NCI-H2029 treated with DMSO at 0.1 percent for 48 hours (cell line): ENCODE measurements at places on chromosomes 13 and 19.
A peak's percentile ranks its signal among the peaks of the same experiment; 100 is the strongest.

DNA sequence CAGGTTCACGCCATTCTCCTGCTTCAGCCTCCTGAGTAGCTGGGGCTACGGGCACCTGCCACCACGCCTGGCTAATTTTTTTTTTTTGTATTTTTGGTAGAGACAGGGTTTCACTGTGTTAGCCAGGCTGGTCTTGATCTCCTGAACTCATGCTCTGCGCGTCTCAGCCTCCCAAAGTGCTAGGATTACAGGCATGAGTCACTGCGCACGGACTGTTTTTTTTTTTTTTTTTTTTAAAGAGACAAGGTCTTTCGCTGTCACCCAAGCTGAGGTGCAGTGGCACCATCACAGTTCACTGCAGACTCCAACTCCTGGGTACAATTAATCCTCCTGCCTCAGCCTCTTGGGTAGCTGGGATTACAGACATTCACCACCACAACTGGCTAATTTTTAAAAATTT, 8.2 kb upstream of the ADAMTS10 start:
- DNase-seq = no peak

DNA sequence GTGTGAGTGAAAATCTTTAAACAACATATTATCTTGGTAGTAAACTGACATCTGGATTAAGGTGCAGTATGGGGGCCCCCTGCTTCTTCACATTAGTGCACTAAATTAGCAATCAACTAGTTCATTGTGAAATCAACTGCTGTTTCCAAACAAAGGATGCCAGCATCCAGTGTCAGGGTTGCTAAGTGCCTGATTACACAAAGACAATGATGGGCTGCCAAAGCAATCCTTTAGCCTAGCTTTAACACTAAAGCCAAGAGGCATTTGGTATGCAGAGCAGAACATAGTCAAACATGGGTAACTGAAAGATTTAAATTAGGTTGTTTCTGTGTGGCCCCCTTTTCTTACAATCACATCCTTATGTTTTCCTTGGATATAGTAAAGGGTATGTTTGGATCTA, 543.1 kb upstream of the SLITRK5 start:
- no peak for DNase-seq

DNA sequence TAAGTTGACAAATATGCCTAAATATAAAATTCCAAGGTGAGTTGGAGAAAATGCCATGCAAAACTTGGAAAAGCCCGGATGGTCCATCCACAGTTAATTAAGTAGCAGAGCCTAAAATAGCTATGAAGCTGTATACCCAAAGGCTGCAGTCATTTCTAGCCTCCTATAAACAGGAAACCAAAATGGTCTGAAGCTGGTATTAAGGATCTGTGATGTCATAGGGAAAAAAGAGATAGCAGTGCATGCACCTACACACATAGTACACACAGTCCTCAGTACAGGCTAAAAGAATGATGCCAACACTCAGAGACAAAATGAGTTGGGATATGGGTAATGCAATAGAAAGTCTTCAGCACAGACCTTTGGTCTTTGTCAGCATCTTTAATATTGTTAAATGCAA, 736.9 kb downstream of the EFNB2 start:
- no peak for DNase-seq

DNA sequence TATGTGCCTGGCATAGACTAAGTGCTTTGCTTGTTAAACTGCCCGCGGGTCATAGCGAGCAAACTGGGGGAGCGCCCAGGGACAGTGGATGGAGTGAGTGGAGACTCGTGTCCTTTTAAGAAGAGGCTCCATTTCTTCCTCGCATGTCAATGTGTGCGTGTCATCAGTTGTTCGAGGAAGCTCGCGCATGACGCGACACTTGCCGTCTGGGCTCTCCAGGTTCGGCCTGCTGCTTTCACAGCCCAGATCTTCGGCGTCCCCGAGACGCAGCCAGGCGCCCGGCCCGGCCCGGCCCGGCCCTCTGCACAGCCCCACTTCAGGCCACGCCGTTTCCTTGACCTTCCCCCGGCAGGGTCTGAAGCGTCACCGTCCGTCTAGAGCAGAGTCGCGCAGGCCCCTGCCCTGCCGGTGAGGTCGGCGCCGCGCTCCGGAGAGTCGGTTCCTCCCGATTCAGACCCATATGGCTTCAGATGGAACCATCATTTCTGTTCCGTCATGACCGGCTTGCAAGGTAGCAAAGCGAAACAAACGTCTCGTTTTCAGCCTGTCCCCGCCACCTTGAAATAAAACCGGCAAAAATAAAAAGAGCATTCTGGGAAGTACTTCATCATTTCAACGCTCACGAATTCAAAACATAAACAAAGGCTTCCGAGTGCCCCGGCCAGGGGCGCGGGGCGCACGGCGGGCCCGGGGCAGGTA, 599 bp upstream of the ARHGEF7 start:
- DNase-seq = peak; percentile 36

- DNase-seq = no peak
These were observed 10.6 kb downstream of the BCKDHA start for GRCh38 chr19:41408256-41408655.

DNA sequence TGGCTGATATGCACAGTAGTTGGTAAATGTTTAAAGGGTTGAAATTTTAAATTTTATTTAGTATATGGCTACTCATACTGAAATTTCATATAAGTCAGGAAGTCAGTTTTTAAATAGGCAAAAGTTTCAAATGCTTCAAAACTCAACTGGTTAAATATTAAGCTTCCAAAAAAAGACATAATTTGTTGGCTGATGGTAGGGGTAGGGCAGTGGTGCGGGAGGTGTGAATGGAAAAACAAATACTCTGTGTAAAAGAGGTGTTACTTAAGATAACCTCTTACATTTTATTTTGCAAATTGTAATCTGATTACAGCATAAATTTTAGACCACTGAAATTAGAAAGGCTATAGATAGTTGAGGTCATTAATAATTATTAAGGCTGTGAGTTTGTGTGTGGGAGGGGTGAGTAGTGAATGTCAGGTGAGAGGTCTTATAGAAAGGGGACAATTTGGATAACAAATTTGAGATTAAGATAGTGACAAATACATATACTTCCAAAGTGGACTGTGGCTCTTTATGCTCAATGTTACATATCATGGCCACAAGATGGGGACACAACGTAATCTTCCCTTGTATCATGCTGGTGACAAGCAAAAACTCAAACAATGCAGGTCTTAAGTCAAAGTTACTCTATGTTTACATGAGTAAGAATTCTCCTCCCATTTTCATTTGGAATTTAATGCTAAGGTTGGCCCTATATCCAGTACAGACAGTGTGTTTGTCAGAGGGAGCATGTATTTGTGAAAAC, 36.6 kb upstream of the OXGR1 start:
- no peak for DNase-seq

GRCh38 chr19:5292822-5293611, 47.6 kb downstream of the PTPRS start:
- no peak for DNase-seq

DNA sequence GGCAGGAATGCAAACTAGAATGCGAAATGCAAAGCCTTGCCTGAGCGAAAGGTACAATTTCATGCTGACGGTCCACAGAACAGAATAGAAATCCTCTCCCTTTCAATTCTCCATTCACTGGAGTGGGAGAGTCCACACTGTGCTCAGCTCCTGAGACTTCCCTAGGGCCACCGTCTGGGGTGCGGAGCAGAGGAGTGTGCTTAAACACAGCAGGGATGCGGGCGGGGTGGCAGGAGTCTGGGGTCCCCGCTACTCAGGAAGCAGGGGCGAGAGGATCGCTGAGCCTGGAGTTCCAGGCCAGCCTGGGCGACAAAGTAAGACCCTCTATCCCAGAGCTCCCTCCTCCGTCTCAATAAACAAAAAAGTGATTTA, 552 bp upstream of the ZNF816 start:
- DNase-seq = no peak

DNA sequence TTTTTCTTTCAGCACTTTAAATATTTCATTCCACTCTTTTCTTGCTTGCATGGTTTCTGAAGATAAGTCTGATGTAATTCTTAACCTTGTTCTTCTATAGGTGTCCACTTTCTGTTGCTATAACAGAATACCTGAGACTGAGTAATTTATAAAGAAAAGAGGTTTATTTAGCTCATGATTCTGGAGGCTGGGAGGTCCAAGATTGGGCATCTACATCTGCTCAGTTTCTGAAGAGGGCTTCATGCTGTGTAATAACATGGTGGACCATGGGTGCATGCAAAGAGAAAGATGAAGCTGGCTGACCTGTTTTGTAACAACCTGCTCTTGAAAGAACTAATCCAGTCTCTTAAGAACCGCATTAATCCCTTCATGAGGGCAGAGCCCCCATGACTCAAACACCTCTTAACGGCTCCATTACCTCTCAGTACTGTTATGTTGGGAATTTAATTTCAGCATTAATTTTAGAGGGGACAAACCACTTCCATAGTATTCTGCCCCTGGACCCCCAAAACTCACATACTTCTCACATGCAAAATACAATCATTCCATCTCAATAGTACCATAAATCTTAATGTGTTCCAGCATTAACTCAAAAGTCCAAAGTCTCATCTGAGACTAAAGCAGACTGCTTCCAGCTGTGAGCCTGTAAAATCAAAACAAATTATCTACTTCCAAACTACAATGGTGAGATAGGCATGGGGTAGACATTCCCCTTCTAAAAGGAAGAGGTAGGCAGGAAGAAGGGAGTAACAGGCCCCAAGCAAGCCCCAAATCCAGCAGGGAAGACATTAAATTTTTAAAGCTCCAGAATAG, 9.6 kb upstream of the FGF9 start:
- no peak for DNase-seq

DNA sequence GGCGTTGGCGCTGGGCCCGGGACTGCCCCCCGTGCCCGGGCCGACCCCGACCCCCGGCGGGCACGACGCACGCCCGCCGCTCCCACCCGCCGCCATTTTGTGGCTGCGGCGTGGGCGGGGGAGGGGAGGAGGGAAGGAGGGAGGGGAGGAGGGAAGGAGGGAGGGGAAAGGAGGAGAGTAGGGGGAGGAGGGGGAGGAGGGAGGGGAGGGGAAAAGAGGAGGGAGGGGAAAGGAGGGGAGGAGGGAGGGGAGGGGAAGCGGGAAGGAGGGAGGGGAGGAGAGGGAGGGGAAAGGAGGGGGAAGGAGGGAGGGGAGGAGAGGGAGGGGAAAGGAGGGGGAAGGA, at the start of gene BTBD2:
TSS of gene BTBD2 (minus strand) at position 107 of the 343 bp plus-strand sequence. CDS start at position 96, 11 bp downstream.
- DNase-seq = no peak

DNA sequence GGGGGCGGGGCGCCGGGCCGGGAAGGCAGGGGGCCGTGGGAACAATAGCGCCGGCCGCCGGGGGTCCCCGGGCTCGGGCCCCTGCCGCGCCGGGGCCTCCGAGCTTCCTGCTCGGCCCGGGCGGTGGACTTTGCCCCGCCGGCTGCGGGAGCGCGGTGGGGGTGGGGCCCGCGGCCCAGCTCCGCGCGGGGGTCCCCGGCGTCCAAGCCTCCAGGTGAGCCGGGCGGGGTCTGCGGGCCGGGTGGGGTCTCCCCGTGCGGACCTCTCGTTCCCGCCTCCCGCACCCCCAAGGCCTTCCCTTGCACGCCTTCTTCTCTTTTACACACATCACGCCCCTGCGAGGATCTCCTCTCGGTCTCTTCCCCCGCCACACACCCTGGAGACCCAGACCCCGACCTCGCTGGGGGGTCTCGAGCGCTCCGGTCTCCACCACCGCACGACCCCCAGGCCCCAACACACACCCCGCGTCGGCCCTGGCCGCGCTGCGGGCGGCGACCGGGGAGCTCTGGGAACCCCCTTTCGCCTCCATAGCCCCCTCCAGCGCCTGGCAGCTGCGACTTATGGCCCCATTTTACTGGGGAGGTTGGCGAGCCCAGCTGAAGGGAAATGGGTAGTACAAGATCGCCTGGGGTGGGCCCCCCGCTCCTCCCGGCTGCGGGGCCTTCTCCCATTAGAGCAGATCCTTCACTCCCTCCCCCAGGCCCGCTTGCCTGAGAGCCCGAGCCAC, 711 bp downstream of the CAMSAP3 start:
- DNase-seq = no peak

DNA sequence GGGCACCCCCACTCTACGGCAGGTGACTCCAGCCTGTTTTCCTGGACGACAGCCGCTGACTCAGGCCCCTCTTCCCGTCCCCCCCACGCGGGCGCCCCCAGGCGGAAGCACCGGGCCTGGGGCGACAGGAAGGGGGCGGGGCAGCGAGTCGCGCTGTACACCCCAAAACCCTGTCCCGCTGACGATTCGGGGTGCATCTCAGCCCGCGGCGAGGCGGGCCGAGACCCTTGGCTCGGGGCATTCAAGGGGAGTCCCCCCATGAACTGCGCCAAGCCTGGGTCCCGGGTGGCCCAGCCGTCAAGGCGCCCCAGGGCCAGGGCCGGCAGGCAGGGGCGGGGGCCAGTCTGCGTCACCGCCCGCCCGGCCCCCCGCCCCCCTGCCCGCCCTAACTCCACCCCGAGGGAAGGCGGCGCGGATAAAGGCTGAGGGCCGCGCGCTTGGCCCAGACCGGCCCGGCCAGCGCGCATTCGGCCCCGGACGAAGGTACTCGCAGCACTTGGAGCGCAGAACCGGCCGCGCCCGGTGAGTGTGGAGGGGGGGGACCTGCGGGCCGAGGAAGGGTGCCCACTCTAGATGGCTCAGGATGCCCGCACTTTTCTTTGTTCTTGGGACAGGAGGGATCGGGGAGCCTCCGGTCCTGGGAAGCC, at the start of gene MIDN:
TSS of gene MIDN (plus strand) at position 445 of the 647 bp plus-strand sequence. CDS start 1,714 bp downstream, outside the sequence.
- peak; percentile 49 for DNase-seq

DNA sequence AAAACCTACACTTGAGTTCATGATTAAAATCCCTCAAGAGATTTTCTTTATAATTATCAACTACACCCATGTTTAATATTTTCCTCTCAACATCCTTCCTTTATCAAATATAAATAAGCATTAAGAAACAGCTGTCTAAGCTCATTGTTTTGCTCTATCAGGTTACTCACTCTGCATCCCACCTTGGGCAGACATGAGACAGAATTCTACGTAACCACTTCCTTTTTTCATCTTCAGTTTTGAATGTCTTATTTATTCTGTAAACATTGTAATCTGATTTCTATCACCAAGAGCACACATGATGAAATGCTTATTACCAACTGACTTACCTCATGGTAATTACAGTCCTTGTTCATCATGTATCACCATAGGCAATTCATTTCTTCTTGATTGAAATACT, 1256.6 kb upstream of the ATXN8OS start:
- peak; percentile 49 for DNase-seq

- no peak for DNase-seq
These were observed 5.6 kb downstream of the PLEKHA4 start for GRCh38 chr19:48862827-48863226.

- DNase-seq = no peak
These were observed 36.9 kb upstream of the ZNF507 start for GRCh38 chr19:32308431-32309077.

DNA sequence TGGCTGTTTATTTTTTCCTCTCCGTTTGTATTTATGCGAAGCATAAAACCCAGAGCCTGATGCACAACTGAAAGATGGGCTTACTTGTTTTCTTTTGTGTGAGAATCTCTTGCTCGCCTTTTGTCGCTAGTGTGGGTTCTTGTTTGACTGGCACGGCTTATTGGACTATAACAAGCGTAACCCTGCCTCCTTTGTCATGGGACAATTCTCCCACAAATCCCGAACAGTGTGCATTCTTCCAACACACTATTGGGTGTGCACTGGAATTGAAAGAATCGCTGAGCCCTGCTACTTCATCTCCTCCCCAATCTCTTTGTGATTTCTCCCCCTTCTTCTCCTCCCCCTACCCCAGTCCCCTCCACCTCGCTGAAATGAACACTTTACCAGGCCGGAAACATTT, 110.8 kb downstream of the ZIC5 start:
- DNase-seq = no peak
